ENCODE measurements at places on chromosomes 16 and 17. TPM values are rescaled to one million over a fixed set of nuclear protein-coding genes. Genes with fewer than 3 reads are reported as not detected.

- H3K4me1 ChIP-seq: no peaks in the 10 kb centered on the region
- no peaks in the 10 kb centered on the region for H3K27me3 ChIP-seq
- no peak for DNase-seq
Observed at GRCh38 chr16:73275024-73275423, 227.1 kb upstream of the ZFHX3 start.

DNA sequence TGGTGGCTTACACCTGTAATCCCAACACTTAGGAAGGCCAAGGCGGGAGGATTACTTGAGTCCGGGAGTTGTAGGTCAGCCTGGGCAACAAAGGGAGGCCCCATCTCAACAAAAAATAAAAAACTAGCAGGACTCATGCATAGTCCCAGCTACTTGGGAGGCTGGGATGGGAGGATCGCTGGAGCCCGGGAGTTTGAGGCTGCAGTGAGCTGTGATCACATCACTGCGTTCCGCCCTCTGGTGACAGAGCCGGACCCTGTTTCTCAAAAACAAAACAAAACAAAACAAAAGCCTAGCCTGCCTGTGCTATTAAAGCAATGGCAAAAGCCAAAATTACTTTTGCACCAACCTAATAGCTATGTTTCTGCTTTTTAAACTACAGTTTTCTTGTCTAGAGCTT lies 1.5 kb downstream of the FCSK start:
- H3K27me3 ChIP-seq: no peaks in the 10 kb centered on the region
- H3K27ac ChIP-seq: no peak overlapping the region
- H3K4me3 ChIP-seq: no peak overlapping the region
- H3K36me3 ChIP-seq: no peaks in the 10 kb centered on the region

DNA sequence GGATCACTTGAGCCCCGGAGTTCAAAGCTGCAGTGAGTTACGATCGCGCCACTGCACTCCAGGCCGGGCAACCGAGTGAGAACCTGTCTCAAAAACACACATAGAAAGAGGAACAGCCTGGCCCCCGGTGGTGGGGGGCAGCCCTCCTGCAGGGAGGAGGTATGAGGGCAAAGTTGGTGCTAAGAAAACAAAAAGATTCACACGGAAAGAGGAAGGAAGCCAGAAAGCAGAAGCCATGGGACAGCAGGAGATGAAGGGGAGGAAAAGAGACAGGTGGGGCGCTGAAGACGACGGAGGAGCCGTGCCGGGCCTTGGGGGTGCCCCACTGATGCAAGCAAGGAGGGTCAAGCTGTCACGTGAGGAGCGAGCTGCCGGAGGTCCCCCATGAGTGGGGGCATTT lies 8.2 kb upstream of the C16orf74 start:
- H3K36me3 ChIP-seq: no peaks in the 10 kb centered on the region
- H3K27me3 ChIP-seq: no peaks in the 10 kb centered on the region
- DNase-seq: peak; percentile 24

GRCh38 chr16:82641336-82641984 lies 14.7 kb downstream of the CDH13 start:
- no peak overlapping the region for H3K4me3 ChIP-seq
- no peaks in the 10 kb centered on the region for H3K27me3 ChIP-seq
- DNase-seq: no peak
- no peaks in the 10 kb centered on the region for H3K4me1 ChIP-seq
- H3K36me3 ChIP-seq: no peaks in the 10 kb centered on the region
- no peak overlapping the region for H3K27ac ChIP-seq

GRCh38 chr16:86217001-86217890 lies 293.1 kb upstream of the FOXF1 start:
- H3K4me1 ChIP-seq: no peaks in the 10 kb centered on the region
- H3K4me3 ChIP-seq: no peak overlapping the region
- no peak for DNase-seq
- no peaks in the 10 kb centered on the region for H3K36me3 ChIP-seq
- H3K27ac ChIP-seq: no peak overlapping the region
- H3K27me3 ChIP-seq: peaks cover 6% of the 10 kb centered on the region

DNA sequence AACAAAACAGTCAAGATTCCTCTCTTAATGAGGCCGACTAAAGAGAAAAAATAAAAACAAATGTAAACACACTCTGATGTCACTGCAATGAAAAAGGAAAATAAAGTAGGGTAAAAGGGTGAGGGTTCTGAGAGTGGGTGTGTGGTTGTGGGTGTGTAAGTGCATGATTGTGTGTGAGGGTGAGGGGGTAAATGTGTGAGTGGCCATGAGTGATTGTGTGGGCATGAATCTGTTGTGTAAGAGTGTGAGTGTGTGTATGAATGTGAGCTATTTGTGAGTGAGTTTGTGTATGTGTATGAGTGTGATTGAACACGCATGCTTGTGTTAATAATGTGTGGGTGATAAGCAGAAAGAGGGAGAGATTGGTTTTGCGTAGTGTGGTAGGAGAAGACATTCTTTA lies 132.8 kb downstream of the CDH11 start:
- no peak overlapping the region for H3K4me3 ChIP-seq
- no peaks in the 10 kb centered on the region for H3K36me3 ChIP-seq
- H3K27me3 ChIP-seq: no peaks in the 10 kb centered on the region
- no peaks in the 10 kb centered on the region for H3K4me1 ChIP-seq
- DNase-seq: no peak

Gene KRT33B
- not detected for total RNA-seq

Gene MT1E
- total RNA-seq: 2.5 TPM

Gene EDC4
- 134 TPM for total RNA-seq

Gene KRT13
- not detected for total RNA-seq

GRCh38 chr16:69888005-69888590 lies 63.0 kb upstream of the CLEC18A start:
- H3K27me3 ChIP-seq: no peaks in the 10 kb centered on the region
- no peak overlapping the region for H3K4me3 ChIP-seq
- H3K36me3 ChIP-seq: peaks cover 48% of the 10 kb centered on the region
- no peaks in the 10 kb centered on the region for H3K4me1 ChIP-seq
- H3K27ac ChIP-seq: no peak overlapping the region
- no peak for DNase-seq

DNA sequence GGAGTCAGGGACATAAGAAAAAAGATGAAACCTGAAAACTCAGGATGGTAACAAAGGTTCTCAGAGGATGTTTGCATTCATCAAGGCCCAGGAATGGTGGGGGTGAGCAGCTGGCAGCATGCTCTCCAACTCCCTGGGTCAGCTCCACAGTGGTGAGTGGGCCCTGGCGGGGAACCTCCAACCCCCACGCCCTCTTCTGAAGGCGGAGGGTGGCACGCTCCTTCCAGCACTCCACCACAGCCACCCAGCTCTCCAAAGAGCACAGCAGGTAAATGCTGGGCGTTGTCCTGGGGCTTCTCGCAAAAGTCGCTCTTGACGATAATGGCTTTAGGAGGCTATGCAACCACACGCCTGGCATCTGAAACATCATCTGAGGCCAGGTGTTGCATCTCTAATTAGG lies 173.8 kb downstream of the C16orf78 start:
- H3K4me3 ChIP-seq: no peak overlapping the region
- no peaks in the 10 kb centered on the region for H3K36me3 ChIP-seq

DNA sequence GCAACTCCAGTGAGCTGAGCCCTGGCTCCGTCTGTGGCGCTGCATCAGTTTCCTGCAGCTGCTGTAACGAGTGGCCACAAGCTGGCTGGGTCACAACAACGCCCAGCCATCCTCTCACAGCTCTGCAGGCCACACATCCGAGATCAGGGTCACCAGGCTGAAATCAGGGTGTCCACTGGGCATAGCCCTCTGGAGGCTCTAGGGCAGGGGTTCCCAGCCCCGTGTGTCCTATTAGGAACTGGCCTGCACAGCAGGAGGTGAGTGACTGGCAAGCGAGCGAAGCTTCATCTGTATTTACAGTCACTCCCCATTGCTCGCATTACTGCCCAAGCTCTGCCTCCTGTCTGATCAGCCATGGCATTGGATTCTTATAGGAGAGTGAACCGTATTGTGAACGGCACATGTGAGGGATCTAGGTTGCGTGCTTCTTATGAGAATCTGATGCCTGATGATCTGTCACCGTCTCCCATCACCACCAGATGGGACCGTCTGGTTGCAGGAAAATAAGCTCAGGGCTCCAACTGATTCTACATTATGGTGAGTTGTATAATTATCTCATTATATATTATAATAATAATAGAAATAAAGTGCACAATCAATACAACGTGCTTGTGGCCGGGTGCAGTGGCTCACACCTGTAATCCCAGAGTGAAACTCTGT lies 176.5 kb downstream of the SEC14L1 start:
- H3K36me3 ChIP-seq: no peaks in the 10 kb centered on the region
- H3K4me3 ChIP-seq: no peak overlapping the region
- peaks cover 26% of the 10 kb centered on the region for H3K4me1 ChIP-seq

Gene GRIN2A
- not detected for total RNA-seq

GRCh38 chr17:80619535-80620235 lies 75.0 kb downstream of the RPTOR start:
- H3K27me3 ChIP-seq: no peaks in the 10 kb centered on the region
- H3K27ac ChIP-seq: no peak overlapping the region
- H3K4me3 ChIP-seq: no peak overlapping the region
- H3K4me1 ChIP-seq: peaks cover 30% of the 10 kb centered on the region

DNA sequence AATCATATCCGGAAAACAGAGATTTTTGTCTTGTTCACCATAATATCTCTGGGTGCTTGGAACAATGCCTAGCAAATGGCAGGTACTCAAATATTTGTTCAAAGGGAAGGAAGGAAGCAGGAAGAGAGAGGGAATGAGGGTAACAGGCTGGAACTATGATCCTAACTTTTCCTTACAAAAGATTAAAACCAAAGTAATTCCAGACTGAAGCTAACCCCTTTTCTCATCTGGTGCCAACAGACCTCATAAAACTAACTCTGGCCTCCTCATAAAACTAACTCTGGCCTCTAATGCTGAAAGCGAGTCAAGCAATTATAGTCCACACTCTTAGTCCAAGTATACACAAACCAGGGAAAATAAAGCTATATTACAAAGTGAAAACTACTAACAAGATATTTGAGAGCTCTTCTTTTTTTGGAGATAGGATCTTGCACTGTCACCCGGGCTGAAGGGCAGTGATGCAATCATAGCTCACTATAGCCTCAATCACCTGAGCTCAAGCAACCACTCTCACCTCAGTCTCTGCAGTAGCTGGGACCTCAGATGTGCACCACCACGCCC lies 84.6 kb downstream of the KANSL1 start:
- no peaks in the 10 kb centered on the region for H3K36me3 ChIP-seq
- no peak for DNase-seq
- H3K27me3 ChIP-seq: no peaks in the 10 kb centered on the region
- H3K4me1 ChIP-seq: peaks cover 31% of the 10 kb centered on the region
- H3K4me3 ChIP-seq: no peak overlapping the region
- no peak overlapping the region for H3K27ac ChIP-seq

DNA sequence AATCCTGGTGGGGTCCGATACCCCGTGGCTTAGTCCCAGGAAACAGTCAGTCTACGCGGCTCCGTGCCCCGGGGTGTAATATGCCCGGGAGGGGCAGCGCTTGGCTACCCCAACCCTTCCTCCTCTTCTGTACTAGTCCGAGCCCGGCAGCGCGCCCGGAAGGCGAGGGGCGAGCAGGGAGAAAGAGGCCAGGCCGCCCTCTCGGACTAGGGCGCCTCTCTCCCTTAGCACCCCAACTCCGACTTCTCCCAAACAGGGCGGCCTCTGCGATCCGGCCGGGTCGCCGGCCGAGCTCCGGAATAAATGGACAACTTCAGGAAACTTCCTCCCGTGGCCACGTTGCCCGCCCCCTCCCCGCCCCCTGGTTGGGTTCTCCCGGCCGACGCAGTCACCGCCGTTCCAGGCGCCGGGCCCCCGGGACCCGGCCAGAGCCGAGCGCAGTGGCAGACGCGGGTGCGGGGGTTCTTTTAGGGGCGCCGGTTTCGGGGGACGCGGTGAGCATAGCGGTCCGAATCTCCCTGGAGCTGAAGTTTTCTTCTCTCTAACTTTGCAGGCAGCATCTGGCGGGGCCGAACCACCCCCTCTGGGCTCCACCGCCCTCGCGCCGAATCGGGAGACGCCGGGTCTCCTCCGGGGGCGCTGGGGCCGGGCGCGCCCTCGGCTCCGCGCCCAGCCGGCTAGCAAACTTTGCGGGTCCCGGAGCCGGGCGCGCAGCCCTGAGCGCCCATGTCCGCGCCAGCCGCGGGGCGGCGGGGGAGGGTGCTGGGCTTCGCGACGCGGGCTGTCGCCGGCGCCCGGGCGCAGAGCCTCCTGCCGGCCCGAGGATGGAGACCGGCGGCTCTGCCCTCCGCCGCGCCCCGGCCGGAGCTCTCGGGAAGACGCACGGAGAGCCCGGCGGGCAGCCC lies at the start of gene SDK2:
TSS of gene SDK2 (minus strand) at position 301 of the 905 bp plus-strand sequence. CDS start 357 bp downstream, outside the sequence.
- no peak for DNase-seq
- peak within 1 kb of the TSS; percentile 63 for H3K4me3 ChIP-seq
- peaks cover 13% of the 10 kb centered on the region for H3K27me3 ChIP-seq
- no peak within 1 kb of the TSS for H3K27ac ChIP-seq
- peaks cover 29% of the 10 kb centered on the region for H3K4me1 ChIP-seq

- H3K4me3 ChIP-seq: no peak overlapping the region
- DNase-seq: no peak
- no peak overlapping the region for H3K27ac ChIP-seq
- peaks cover 13% of the 10 kb centered on the region for H3K4me1 ChIP-seq
Observed at GRCh38 chr17:56751145-56751738, 82.5 kb downstream of the C17orf67 start.

DNA sequence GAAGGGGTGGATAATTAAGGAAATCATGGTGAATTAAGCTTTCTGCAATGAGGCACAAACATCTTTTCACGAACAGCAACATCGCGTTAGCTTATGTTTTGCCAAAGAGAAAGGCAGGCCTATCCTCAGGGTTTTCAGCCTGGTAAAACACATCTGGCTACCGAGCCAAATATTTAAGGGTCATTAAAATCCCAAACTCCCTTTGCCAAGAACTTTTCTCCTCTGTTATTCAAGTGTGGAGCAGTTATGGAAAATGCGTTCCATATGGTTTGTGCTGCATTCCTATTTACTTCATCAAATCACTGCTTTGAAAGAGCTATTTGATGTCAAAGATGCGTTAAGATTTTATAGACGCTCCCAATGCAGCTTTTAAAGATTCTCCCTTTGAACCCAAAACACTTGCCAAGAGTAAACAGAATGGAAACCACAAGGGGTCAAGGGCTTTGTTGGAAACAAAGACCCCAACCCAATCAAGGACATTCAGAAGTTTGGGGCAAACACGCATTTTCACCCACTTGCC lies 308.3 kb upstream of the CDH5 start:
- no peak overlapping the region for H3K4me3 ChIP-seq
- no peak overlapping the region for H3K27ac ChIP-seq
- no peak for DNase-seq
